ENCODE measurements at places on chromosomes 4 and X.

- DNase-seq: peak; percentile 85
Measured at GRCh38 chr4:40576651-40577480, 52.8 kb downstream of the RBM47 start.

- no peak for DNase-seq
Measured at GRCh38 chr4:6281436-6282313, 12.0 kb downstream of the WFS1 start.

- no peak for DNase-seq
Measured at GRCh38 chr4:79907001-79907400, 166.0 kb downstream of the ANTXR2 start.

DNA sequence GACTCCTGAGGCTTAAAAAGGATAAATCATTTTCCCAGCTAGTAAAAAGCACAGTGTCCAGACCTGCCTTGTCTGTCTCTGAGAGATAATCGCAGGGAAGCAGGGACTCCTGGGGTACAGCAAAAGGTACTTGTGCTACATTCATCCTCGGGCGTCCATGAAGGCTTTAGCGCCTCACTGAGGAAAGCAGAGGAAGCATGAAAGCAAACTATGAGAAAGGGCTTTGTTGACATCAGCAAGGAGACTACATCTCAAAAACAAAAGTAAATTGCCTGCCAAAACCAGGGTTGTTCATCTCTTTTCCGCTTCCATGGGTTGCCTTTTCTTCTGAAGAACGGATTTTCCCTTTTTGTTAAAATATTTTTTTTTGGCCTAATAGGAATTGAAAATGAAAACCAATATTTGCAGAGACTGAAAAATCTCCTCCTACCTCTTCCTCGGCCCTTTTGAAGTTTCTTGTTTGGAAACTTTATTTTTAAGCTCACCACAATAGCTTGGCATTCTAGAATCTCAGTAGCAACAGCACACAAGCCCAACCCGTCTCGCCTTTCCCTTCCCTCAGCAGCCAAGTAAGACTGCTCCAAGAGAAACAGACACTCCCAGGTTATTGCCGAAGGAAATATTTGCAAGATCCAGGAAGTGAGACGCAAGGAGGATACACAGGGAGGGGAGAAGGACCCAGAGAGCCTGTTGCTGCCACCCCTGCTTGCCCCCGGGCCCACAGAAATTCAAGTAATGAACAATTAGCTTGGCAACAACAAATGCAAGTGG lies 148.3 kb upstream of the DGKK start:
- no peak for DNase-seq

DNA sequence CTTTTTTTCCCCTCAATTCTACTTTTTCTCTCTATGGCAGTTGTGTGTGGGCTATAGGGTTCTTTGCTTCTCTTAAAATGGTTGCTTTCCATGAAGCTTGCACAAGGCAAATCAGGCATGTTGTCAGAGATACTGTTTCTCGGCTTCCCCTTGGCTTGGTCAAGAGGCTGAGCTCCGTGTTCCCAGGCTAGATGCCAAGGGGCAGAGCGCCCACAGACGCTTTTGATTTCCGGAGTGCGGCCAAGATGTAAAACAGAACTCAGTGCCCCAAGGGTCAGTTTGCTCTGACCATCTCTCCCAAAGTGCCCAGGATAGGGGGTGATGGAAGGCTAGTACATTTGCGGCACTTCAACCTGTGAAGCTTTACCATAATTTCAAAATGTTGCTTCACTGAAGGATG lies 64.2 kb upstream of the DIPK2B start:
- no peak for DNase-seq

DNA sequence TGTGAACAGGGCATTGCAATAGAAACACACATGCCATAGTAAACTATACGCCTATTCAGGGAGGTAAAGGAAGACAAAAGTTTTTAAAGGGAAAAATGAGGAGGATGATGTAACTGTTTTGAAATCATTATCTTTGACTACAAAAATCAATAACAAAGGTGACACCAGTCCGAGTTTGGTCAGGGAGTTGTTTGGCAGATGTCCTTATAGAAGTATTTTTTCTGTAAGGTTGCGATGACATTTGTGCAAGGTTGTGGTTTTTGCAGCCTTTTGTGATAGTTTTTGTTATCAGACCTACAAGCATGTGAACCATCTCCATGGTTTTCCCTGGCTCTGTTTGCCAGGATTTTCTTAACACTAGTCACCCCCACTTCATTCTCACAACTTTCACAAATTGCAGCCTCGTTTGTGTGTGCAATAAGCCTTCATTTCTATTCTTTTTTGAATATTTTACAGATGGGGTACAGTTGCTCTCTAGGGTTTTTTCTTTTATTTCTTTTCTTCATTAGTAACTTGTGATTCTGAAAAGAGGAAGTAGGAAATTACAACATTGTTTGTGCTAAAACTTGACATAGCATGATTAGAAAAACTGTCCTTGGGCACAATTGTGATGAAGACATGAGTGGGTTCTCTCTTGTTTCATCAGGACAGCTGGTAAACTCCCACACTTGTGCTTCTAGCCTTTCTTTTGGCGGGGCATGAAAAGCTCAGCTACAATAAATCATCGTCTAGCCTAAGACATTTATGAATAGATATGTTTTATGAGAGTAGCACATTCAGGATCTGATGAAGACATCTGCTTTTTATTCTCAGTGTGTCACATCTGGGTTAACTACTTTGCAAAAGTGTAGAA lies 60.2 kb upstream of the PNPLA4 start:
- no peak for DNase-seq

DNA sequence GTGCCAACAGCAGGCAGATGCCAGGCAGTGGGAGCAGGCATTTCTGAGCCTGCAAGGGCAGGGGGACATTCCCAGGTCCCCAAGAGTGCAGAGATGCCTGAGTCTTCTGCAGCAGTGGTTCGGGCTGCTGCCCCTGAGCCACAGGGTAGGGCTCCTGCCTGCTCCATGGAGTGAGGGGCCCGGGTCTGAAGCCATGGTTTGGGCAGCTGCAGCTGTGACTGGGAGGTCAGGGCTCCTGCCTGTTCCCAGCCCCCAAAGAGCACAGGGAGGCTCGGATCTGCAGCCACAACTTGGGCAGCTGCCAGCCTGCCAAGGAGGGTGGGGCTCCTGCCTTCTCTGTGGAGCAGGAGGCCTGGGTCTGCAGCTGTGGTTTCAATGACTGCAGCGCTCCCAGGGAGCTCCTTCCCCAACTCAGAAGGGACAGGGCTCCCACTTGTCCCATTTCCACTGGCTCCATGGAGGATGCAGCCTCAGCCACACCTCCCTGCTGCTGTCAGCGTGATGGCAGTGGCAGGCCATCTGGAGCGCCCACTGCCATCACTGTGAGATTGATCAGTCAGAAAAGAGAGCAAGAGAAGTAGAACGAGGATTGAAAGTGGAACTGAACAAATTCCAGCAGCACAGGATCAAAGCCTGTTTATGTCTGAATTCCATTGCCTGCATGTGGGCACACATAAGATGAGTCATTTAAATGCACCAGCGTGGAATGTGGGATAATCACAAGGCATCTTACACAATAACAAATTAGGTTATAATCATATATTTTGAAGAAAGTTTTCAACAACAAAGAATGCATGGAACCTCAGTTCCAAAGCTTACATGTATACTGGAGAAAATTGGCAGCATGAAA lies 93.1 kb upstream of the CXorf51A start:
- DNase-seq: no peak

DNA sequence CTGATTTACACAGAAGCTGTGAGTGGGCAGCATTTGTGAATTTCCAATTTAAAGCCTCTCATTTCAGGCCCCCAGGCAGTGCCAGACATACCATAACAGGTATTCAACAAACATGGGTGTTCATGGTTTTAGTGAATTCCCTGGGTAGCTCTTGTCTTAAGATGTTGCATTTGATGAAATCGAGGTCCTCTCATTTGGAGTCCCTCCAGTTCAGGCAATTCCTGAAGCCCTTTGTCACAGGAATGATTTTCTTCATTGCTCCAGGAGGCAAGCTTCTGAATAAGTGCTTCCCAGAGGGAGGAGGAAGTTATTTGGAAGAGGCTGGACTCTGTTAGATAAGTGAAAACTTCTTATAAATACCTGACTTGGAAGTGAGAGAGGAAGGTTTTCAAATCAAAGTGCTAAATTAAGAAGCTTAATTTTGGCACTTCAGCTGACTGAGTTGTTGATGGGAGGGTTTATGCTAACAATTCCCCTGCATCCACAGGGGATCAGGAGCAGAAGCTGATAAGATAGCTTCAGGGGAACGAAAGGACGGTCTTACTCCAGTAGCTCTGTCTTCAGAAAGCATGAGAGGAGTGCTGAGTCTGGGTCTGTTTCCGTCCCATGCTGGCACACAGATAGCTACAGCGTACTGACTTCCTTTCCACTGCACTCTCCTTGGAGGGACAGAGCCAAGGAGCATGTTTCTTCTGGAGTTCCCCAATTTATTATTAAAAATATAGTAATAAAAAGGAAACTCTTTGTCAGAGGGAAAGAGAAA lies 543.1 kb downstream of the GBA3 start:
- DNase-seq: no peak

GRCh38 chrX:123206176-123206575 lies 22.1 kb downstream of the GRIA3 start:
- no peak for DNase-seq

DNA sequence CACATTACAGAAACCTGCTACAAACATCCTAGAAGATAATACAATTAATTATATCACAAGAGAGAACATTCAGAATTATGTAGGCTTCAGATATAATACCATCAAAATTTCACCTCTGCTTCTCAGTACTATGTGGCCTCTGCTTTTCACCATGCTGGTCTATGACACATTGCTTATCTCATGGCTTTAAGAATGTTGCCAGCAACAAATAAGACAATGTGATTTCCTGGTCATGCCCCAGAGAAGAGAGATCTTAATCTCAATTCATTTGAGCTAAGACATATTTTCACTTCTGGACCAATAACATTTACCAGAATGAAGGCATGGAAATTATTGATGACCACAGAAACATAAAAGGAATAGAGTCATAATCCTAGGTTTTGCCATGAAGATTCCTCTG lies 1233.4 kb upstream of the ADGRL3 start:
- DNase-seq: no peak

- no peak for DNase-seq
Measured at GRCh38 chr4:1490011-1490653, 83.9 kb upstream of the NKX1-1 start.

GRCh38 chr4:111115881-111116280 lies 493.0 kb upstream of the PITX2 start:
- no peak for DNase-seq

GRCh38 chr4:184163813-184164212 lies 53.9 kb downstream of the ENPP6 start:
- peak; percentile 60 for DNase-seq

GRCh38 chrX:107567370-107567769 lies 60.9 kb upstream of the PRPS1 start:
- no peak for DNase-seq

DNA sequence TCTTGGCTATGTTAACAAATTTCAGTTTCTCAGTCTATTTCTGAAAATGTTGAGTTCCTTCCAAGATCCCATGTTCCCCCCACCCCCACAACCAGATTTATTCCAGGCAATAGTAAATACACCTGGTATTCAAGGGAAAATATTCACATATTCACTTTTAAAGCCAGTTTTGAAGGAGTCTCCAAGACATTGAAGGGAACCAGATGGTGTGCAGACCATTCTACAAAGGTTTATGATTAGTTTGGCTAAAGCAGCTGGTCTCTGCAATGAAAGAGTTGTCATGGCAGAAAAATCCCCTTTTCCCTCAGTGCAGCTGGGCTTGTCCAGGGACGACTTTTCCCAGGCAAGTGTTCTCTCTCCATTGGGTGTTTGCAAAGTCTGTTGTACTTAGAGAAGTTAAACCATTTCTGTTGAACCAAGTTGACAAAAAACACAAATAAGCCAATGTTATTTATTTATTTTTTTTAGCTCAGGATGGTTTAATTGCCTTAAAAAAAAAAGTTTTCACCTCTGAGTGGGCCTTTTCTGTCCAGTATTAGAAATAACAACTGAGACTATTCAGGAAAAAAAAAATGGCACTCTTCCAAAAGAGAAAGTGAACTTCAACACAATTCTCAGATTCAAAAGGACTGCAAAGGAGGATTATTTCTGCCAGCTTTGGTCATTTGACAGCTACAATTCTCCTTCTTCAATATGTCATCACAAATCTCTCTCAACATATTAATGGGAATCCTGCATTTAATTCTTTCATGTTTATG lies 410.6 kb downstream of the IL1RAPL1 start:
- no peak for DNase-seq

DNA sequence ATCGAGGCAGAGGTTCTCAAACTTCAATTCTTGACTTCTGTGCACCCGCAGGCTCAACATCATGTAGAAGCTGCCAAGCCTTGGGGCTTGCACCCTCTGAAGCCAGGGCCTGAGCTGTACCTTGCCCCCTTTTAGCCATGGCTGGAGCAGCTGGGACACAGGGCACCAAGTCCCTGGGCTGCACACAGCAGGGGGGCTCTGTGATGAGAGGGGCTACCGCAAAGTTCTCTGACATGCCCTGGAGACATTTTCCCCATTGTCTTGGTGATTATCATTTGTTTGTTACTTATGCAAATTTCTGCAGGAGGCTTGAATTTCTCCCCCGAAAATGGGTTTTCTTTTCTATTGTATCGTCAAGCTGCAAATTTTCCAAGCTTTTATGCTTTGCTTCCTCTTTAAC lies 4.9 kb upstream of the MAGEB17 start:
- DNase-seq: no peak
